Neural progenitor cell (in vitro differentiated cells): ENCODE measurements at places on chromosomes 3 and 15.

DNA sequence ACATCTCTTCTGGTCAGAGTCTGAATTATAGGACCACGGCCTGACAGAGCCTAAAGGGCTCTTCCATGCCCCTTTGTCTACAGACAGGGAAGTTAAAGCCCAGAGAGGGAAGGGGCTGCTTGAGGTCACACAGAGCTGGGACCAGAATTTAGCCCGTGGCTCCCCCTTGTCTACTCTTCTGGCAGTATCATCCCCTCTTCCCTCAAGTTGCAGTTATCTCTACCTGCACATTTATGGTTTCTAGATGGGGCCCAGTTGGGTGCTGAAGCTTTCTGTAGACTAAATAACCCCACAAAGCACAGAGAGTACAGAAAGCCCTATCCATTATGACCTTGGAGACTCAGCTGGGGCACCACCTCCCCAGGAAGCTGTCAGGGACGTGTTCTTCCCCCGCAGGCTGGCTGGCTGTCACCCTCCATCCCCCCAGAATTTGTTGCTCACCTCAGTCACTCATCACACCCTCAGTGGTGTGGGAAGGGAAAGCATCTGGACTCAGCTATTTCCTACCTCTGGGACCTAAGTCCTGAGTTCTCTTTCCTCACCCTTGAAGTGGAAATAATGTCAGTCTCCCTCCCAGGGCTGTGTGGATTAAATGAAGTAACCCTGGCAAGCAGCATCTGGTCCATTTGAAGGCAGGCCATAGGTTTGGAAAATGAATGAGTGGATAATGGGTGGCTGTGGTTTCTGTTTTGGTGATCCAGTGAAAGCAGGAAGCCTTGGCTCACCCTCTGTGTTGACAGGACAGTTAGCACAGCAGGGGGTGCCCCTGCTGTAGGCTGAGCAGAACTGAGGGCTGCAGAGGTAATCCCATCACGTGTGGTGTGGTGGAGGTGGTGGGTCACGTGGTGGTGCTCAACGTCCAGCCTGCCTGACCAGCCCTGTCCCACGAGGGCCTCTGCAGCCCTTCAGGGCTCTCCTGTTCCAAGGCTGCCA is 16.3 kb downstream of the ACOX2 start:
- DNase-seq = peak; percentile 57

DNA sequence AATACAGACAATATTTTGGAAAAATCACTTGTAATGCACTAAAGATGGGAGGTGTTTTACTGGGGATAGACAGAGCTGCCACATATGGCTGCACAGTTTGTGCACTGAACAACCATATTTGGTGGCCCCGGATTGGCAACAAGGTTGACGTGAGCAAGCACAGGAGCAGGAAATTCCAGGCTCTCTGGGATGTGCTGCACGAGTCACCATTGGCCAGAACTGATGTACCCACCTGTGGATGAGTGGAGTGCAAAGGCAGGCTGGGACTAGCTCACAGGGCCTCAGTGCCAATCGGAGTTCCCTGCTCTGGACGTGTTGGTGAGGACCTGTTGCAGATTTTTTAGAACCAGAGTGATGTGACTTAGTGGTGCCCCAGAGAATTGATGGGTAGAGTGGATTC is 42.0 kb upstream of the SCAANT1 start:
- no peak for DNase-seq

- DNase-seq = no peak
Observed at GRCh38 chr15:94858449-94858848, 627.1 kb downstream of the MCTP2 start.

- no peak for DNase-seq
Observed at GRCh38 chr15:73051391-73051806, 864 bp upstream of the NEO1 start.

GRCh38 chr15:52566889-52567288 is 1.9 kb downstream of the ARPP19 start:
- DNase-seq = no peak

- DNase-seq = no peak
Observed at GRCh38 chr3:63441262-63441661, 163.2 kb downstream of the SYNPR start.

DNA sequence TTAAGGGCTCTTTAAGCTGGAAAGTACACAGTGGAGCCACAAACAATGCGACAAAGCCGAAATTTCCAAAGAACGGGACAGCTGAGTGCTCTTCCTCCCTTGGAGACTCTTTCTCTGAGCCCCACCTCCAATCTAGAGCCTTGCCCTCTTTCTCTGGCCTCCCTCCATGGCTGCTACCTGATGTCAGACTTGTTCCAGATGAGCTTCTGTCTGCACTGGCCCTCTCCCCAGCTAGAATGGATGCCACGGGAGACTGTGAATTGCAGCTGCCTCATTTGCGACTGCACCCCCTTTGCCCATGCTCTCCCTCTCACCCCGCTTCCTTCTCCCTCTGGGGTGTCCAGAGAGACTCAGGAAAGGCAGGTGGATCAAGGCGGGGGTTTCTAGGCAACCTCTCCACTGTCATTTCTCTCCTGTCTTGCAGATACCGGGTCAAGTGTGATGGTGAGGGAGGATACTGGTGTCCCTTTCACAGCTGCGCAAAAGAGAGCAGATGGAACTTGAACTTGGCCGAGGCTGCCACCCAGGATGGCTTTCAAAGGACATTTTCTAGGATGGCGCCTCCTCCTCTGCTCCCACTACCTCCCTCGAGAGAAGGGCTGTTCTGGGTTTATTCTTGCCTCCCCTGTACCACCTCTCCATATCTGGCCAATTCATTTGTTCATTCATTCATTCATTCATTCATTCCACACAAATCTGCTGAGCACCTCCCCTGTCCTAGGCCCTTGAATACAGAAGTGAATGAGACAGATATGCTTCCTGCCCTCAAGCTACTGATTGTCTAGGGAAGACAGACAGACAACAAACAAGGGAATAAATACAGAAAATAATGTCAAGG is 12.8 kb downstream of the ATP2B2 start:
- DNase-seq = no peak

GRCh38 chr3:71109241-71109976 is 474.1 kb downstream of the FOXP1 start:
- no peak for DNase-seq
